NCI-H526 treated with DMSO at 0.1 percent for 48 hours (cell line): ENCODE measurements at places on chromosomes 11 and 22.

- DNase-seq: no peak
Measured at GRCh38 chr11:96319898-96320656, 22.9 kb downstream of the MAML2 start.

GRCh38 chr22:46668116-46668515 lies 47.9 kb downstream of the GRAMD4 start:
- no peak for DNase-seq

DNA sequence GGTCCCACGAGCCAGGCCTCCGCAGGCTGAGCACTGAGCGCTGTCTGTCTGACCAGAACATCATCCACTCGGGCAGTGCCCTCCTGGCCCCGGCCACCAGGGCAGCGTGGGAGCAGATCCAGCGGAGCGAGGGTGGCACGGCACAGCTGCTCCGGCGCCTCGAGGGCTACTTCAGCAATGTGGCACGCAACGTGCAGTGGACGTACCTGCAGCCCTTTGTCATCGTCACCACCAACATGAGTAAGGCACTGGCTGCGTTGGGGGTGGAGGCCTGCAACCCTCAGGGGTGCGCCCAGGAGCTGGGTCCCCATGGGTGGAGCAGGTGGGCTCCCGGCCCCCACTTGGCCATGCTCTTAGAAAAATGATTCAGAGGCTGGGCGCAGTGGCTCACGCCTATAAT lies 49.7 kb upstream of the PRODH start:
- DNase-seq: no peak

DNA sequence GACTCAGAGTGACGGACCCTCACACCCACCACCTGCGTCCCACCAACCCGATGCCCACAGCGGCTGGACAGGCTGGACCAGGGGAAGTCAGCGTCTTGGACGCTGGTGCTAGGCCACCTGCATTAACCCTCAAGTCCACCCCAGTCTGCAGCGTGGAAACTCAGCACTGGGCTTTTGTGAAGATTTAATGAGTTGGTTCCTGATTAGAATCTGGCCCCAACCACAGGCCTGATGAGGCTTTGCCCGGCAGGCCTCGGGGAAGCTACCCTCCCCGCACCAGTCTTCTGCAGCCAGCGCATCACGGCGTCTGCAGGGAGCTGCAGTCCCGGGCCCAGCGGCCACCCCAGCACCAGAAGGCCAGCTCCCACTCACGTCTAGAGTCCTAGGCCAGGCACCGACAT lies 101.0 kb downstream of the BRD1 start:
- DNase-seq: no peak

- no peak for DNase-seq
Measured at GRCh38 chr11:70470127-70470526, 71.8 kb downstream of the CTTN start.

DNA sequence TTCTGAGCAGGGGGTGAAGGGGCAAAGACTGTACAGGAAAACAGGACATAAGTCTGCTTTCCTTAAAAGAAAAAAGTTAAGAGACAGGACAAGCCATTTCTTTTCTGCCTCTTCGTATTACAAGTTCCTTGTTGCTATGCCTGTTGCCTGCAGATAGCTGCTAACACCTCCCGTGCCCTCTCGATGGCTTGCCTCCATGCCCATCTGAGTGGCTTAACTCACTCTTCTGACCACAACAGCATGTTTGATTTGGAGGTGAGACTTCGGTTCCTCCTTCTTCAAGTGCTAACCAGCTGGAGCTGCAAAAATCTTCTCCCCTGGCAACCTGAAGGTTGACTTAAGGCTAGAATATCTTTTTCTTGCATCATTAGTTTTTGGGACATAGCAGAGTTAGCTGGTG lies 103.1 kb downstream of the PRR5L start:
- DNase-seq: no peak

GRCh38 chr11:87897921-87898320 lies 277.3 kb downstream of the RAB38 start:
- no peak for DNase-seq

GRCh38 chr11:132942611-132943356 lies 589.5 kb downstream of the OPCML start:
- no peak for DNase-seq

DNA sequence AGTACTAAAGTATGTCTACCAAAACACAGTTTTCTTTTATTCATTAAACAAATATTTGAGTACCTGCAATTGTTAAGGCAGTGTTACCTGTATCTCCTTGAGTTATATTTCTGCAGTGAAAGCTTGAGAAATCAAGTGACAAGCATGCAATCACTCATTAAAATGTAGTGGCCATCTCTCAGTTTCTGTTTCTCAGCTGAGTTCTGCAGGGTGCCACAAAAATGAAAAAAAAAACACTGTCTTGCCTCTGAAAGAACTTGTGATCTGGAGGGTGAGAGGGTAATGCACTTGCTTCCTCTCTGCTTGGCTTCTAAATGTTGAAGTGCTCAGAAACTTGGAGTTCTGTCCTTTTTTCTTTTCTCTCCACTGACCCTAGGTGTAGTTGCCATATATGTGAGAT lies 6.8 kb downstream of the QSER1 start:
- DNase-seq: no peak

GRCh38 chr11:66586136-66586535 lies 6.7 kb downstream of the CCDC87 start:
- no peak for DNase-seq

- DNase-seq: no peak
Measured at GRCh38 chr22:42758931-42759629, 38.4 kb upstream of the A4GALT start.

- DNase-seq: no peak
Measured at GRCh38 chr11:113119074-113119473, 157.9 kb downstream of the NCAM1 start.

DNA sequence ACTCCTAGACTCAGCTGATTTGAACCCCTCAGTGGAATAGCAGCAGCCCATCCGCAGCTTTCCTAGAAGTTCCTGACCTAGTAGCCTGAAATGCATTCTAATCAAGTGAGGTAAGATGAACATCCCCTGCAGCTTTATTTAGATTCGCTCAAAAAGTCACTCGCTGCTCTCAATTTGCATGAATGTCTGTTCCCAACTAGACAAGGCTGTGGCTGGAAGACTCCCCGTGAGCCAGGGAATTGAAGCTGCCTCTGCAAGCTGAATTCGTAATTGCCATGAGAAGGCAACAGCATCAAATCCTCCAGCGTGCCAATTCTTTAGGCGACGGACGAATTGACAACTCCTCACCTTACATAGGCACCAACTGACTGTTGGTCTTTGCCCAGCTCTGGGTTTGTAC lies 17.1 kb upstream of the SCN3B start:
- DNase-seq: peak; percentile 76

GRCh38 chr11:119295178-119295577 lies 21.8 kb downstream of the MCAM start:
- no peak for DNase-seq

- DNase-seq: no peak
Measured at GRCh38 chr11:131904756-131905155, 534.3 kb downstream of the NTM start.

- no peak for DNase-seq
Measured at GRCh38 chr11:39144351-39145130, 2314.9 kb downstream of the LRRC4C start.

- no peak for DNase-seq
Measured at GRCh38 chr11:14872032-14872431, 20.0 kb downstream of the CYP2R1 start.

GRCh38 chr11:98040061-98040808 lies 980.5 kb upstream of the CNTN5 start:
- DNase-seq: no peak

- no peak for DNase-seq
Measured at GRCh38 chr11:69370984-69371709, 77.2 kb downstream of the MYEOV start.

GRCh38 chr11:81995889-81996288 lies 737.8 kb downstream of the FAM181B start:
- DNase-seq: no peak

- DNase-seq: no peak
Measured at GRCh38 chr22:36227396-36227795, 11.9 kb downstream of the APOL2 start.

DNA sequence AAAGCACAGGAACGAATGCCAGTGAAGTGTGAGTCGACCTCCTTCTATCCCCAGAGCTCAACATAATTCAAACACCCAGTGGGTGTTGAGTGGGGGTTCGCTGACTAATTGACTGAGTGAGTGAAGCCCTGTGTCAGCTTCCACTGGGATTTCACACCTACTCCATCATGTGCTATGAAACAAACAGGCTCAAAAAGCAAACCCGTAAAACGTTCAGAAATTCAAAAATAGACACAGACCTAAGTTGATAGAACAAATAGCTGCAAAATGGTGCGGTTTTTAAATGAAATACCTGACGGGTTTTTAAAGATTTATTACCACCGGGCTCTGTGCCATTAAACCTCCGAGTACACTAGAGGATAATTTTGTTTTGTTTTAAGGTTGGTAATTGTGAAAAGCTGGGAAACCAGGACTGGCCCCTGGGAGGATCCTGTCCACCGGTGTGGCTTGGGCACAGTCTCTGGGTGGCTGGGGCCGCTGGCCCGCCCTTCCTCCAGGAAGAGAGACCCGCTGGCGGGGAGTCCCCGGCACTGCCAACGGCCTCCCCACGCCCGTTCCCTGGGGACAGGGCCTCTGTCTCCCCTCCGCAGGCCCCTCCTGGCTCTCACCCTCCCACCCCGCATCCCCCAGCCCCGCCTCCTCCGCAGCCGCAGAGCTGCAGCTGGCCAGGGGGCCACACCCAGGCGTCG lies 13.6 kb downstream of the KCNJ5 start:
- DNase-seq: peak; percentile 95

- no peak for DNase-seq
Measured at GRCh38 chr11:46072172-46072964, 48.9 kb downstream of the PHF21A start.

- DNase-seq: peak; percentile 94
Measured at GRCh38 chr11:119726150-119726553, 2.8 kb downstream of the NECTIN1 start.

DNA sequence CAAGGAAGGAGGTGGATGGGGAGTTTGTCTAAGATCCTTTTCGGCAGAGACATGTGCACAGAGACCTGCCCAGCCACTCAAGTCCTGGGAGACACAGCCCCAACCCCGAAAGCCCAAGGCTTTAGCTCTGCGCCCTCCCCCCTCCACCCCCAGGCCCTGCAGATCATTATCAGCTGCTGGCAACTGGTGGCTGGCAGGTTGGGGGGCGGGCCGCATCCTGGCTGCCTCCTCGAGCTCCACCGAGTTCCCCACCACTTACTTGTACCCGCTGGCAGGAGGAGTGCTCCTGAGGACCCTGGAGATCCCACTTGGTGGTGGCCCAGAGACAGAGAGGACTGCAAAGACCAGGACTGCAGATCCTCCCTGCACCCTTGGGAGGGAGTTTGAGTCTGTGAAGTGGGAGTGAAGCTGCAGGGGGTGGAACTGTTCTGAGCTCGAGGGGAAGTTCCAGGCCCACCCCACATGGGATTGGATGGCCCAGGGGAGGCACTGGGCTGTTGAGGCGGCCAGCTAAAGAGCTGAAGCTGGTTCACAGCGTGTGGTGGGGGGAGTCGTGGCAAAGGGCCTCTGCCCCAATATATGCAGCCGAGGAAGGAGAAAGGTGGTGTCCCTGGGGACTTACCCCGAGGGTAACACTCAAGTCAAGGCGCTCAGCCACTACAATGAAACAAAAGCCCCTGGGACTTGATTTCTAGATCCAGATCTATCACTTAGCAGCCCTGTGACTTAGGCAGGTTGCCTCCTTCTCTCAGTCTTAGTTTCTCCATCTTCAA lies 19.9 kb upstream of the CCDC86 start:
- no peak for DNase-seq

GRCh38 chr11:128521682-128522054 lies 65.7 kb downstream of the ETS1 start:
- DNase-seq: no peak

DNA sequence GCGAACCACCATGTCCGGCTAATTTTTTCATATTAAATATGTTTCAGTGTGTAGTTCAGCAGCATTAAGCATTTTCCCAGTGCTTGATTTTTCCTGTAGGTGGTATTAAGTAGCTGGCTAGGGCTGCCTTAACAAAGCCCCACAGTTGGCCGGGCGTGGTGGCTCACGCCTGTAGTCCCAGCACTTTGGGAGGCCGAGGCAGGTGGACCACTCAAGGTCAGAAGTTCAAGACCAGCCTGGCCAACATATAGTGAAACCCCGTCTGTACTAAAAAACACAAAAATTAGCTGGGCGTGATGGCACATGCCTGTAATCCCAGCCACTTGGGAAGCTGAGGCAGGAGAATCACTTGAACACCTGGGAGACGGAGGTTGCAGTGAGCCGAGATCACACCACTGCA lies 33.5 kb upstream of the TOLLIP start:
- no peak for DNase-seq

GRCh38 chr11:33515347-33515746 lies 185.3 kb downstream of the C11orf91 start:
- DNase-seq: no peak

DNA sequence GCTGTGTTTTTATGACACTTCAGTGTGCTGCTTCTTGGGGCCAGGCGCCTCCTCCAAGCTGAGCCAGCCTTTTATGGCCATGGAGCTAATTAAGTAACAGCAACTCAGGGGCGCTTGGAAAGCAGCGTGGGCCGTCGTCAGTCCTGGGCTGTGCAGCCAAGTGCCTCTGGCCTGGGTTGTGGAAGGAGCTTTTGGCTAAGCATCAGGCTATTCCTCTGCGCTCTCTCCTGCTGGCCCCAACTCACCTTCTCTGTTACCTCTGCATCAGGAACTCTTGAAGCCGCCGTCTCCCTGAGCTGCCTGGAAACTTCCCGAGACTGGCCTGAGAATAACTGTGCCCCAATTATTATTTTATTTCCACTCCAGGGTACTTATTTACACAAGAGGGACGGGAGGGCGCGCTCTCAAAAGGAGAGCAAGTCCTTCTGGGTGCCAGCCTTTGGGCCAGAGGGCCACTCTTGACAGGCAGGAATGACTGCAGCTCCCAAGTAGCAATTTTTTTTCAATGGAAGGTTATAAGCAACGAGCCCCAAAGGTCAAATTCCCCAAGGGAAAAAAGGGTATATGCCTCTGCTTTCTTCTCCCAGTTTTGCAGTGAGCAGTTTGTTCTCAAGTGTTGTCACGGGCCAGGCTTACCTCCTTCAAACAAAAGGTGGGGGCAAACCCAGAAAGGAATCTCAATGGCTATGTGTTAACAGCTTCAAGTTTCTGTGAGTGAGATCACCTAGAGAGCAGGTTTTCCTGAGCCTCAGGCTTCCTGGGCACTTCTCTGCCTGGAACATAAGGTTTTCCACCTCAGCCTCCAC lies 38.5 kb upstream of the NAV2 start:
- no peak for DNase-seq

DNA sequence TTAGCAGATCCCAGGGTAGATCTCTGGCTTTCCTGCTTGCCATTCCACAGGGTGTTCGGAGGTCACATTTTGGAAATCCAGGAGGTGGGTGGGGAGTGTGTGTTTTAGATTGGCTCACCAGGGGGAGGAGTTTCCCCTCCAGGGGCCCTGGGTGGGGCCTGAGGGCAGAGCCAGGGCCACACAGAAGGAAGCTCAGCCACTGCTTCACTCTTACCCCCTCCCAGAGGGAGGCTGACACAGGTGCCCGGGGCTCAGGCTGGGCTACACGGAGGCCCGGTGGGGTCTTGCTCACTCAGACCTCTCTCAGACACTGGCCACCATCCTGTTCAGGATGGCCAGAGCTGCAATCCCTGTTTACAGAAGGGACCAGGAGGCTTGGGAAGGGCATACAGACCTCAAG lies 2.5 kb downstream of the WNT7B start:
- DNase-seq: no peak
